PC-3 (cell line): ENCODE measurements at places on chromosomes 2 and 18. TPM values are rescaled to one million over a fixed set of nuclear protein-coding genes. Genes with fewer than 3 reads are reported as not detected.
A peak's percentile ranks its signal among the peaks of the same experiment; 100 is the strongest.

The FEV gene
- total RNA-seq, result 0.07 TPM in 1 of 2 replicates, not detected in the other

GRCh38 chr2:218063486-218063885 lies 5.6 kb upstream of the RUFY4 start:
- no peak for DNase-seq

- no peak for DNase-seq
Observed at GRCh38 chr2:102880731-102881130, 118.9 kb downstream of the TMEM182 start.

DNA sequence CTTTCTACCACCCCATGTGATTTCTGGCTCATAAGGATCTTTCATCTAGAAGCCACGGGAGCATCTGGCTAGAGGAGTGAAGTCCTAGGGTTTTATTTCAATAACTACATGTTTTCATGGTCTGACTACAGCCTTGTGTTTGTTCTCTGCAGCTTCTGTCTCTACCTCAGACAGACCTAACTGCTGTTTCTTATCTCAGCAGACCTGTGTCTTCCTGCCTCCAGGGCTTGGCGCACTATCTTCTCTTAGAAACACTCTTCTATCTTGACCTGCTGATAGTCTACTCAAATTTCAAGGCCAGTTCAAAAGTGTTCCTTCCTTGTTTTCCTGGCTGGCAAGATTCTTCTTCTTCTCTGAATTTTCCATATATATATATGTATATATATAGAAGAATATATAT lies 11.0 kb upstream of the TRIB2 start:
- DNase-seq, result no peak

The AQP12A gene
- not detected in 2 replicates for total RNA-seq

The RSAD2 gene
- 0.35 and 2.1 TPM in 2 replicates for total RNA-seq

DNA sequence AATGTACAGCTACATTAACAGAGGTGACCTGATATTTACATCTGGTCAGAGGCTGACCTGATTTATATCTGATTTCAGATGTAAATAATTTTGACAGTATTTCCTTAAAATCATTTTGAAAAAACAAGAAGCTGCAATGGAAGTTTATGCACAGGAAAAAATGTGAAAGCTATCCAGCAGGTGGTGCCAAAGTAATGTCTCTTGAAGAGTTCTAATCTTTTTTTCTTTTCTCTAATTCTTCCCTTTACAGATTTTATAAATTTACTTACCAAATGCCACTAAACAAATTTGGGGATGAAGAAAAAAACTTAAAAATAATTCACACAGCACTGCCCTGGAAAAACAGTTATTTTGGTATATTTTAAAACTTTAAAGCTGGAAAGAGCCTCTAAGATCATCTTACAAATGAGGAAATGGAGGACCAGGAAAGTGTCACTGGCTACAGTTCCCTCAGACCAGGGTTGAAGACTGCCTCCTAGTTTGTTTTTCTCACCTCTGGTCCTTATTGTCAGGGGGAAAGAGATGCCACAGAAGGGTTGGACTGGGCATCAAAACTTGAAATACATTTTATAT lies 16.4 kb upstream of the FBLN7 start:
- peak; percentile 69 for DNase-seq

The ERFE gene
- 7.4 and 8.5 TPM in 2 replicates for total RNA-seq
